ENCODE measurements at places on chromosomes 2 and 18. TPM values are rescaled to one million over a fixed set of nuclear protein-coding genes. Genes with fewer than 3 reads are reported as not detected.

The POTEI gene
- total RNA-seq: not detected

The RNF103 gene
- total RNA-seq: 17.1 TPM

The PPP4R1 gene
- 146 TPM for total RNA-seq

The GKN2 gene
- total RNA-seq: 0.22 TPM

The HNMT gene
- 20.3 TPM for total RNA-seq

The CYP27C1 gene
- total RNA-seq: not detected

The C2orf78 gene
- not detected for total RNA-seq

Data from placental pericyte (primary cell).